ENCODE measurements at places on chromosomes 7 and 10.

DNA sequence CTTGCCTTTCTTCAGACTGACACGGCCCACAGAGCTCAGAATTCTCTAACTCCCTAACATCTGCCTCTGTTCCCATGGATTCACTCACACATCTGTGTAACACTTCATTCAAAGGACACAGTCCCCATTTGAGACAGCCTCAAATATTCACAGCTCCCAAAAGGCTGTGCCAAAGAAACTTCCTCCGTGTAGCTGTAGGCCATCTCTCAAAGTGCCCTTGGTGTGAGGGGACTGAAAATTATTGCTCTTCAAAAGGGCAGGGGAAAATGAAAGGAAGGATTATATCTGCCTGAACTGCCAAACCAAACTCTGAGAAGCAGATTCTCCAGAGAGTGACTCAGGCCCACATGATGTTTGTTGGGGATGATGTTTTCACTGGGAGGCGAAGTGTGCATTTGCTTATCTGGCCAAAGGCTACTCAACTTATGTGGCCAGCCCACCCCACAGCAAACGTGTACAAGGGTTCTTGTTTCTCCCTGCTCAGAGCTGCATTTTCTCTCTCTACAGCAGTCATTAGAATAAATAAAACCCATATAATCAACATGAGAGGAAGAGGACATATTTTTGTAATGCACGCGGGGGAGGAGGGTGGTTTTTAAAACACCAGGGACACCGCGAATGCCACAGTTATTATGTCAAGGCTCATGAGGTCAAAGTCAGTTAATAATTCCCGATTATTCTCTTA is 302.4 kb upstream of the NFE2L3 start:
- no peak for DNase-seq

DNA sequence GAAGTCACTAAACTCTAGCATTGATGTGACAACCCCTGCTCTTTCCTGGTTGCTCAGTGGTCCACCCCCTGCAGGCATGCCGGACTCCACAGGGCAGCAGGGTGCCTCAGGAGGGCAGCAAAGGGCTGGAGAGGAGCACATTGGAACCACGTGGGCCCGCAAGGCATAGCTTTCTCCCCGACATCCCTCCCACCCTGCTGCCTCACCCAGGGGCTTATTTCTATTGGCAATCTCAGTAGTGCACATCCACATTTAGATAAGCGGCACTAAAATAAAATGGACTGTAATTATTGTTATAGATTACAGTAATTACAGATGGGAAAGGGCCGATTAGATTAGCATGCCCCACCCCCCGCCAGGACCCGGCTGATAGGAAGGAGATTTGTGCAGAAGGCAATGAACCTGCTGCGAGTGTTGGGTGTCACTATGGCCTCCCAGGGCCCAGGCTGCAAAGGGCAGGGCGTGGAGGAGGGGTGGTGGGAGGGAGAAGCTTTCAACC is 580.1 kb downstream of the GRID1 start:
- DNase-seq, result no peak

GRCh38 chr10:98446151-98446660 is 529 bp downstream of the HPS1 start:
- peak; percentile 33 for DNase-seq

- no peak for DNase-seq
Measured at GRCh38 chr7:124996778-124997177, 67.2 kb upstream of the POT1 start.

DNA sequence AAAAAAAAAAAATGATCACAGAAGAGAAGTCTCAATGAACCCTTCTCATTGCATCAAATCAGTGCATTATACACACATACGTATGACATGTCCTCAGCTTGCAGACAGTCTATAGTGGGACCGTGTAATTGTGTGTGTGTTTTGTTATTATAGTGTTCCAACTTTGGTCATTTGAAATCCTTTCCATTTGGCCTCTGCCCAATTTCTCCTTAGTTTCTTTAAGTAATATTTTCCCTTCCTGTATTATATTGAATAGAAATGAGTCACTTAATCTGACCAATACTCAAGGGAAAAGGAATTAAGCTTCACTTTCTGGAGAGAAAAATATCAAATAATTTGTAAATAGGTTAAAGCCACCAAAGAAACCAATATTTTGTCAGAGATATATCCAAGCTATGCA is 415.5 kb upstream of the SORCS1 start:
- DNase-seq, result no peak

- no peak for DNase-seq
Measured at GRCh38 chr10:113566888-113567287, 14.0 kb downstream of the HABP2 start.

DNA sequence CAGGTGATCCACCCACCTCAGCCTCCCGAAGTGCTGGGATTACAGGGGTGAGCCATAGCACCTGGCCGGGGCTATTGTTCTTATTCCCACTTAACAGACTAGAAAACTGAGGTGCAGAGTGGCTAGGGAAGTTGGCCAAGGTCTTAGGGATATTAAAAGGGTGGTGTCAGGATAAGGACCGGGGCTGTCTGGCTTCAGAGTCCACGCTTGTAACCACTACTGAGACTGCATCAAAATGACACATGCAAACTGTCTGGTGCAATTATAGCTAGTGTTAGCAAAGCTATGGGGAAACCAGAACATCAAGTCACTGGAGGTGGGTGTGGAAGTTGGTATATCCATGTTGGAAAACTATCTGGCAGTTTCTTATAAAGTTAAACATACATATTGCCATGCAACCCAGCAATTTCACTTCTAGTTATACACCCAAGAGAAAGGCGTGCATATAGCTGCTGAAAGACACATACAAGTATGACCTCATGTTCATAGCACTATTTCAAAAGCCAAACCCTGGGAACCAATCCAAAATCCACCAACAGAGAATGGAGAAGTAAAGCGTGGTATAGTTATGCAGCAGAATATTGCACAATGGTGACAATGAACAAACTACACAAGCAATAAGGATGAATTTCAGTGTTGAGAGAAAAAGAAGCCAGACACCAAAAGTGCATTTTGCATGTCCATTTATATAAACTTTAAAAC is 33.9 kb upstream of the EEPD1 start:
- DNase-seq, result peak; percentile 17

- no peak for DNase-seq
Measured at GRCh38 chr7:84073186-84073875, 121.3 kb downstream of the SEMA3A start.

DNA sequence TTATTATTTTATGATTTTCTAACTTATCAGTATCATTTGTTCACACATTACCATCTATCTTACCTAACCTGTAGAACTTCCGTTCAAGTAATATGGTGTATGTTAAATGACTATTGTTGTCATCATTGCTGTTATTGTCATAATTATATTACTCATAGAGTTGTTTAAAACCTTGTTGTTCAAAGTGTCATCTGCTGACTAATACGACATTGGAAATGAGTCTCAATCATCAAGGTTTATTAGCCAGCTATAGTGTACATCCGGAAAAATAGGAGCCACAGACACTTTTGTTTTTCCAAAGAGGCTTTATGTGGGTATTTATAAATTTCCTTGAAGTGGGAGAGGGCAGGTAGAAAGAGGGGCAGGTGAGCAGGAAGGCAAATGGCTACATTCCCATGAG is 386.9 kb upstream of the LRRTM3 start:
- DNase-seq, result no peak

DNA sequence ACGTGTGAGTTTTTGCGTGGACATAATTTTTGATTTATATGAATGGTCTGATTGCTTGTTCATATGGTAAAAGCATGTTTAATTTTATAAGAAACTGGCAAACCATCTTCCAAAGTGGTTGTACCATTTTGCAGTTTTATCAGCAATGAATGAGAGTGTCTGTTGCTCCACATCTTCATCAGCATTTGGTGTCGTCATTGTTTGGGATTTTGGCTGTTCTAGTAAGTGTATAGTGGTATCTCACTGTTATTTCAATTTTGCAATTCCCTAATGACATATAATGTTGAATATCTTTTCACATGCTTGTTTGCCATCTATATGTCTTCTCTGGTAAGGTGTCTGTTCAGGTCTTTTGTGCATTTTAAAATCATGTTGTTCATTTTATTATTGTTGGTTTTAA is 13.2 kb upstream of the PLCE1 start:
- DNase-seq, result no peak

GRCh38 chr10:26479766-26480492 is 41.8 kb downstream of the APBB1IP start:
- DNase-seq, result peak; percentile 69

DNA sequence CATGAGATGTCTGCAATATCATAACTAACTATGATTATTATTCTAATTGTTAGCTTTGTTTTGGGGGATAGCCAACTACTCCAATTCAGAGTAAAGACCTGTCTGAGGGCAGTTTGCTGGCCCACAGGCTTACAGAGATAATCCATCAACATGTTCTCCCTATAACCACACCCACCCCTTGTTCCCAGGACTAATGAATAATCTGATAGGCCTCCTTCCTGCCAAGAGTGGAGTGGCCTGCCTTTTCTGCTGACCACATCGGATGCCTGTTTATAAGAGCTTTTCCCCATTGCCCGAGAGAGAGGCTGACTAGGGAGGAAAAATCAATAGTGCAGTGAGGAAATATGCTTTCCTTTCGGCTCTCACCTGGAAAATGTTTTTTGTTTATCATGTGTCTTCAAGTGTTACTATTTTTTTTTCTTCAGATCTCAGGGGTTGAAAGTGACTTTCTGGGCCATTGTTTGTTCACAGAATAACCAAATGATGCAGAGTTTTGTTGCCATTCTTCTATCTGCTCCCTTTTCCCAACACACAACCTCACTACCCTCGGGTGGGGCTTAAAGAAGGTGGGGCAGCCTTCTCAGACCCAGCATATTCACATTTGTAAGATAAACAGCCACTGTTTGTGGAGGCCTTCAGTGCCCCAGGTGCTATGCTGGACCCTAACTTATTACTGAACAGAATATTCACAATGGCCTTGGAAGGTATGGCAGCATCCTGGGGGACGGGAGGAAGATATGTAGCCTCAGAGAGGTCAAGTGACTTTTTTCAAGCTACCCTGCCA is 38.4 kb downstream of the PLPP4 start:
- DNase-seq, result no peak

DNA sequence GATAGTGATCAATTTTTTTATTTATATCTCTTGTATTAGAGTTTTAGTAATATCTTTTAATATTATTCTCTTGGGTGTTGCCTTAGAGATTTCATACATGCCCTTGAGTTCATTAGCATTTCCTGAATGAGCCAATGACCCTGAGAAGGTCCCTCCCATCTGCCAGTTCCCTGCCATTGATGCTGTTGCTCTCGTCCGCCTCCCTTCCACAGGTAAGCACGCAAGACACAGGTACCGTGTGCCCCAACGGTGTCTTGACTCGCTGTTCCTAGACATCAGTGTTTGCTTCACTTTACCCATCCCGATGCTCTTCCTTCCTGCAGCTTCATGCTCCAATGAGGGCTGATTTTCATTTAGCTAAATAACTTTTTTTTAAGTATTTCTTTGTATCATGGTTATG is 19.7 kb upstream of the PWWP2B start:
- no peak for DNase-seq

DNA sequence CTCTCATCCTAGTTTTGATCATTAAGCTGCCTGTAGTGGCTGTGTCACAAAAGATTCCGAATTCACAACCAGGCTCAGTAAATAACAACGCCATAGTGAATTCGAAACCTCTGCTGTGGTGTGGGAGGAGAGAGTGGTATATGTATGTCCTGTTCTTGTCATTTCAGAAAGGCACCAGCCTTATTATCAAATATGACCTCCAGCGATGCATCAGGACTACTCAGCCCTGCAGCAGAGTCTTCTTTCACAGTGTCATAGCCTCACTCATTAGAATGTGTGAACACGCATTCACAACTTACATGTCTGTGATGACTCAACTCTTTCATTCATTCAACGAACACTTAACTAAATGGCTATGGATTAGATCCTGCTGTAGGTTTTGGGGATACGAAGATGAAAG is 15.3 kb downstream of the AOC1 start:
- DNase-seq, result no peak

GRCh38 chr7:102203218-102203617 is 83.5 kb upstream of the SH2B2 start:
- no peak for DNase-seq

- DNase-seq, result no peak
Measured at GRCh38 chr7:20270371-20270770, 53.2 kb upstream of the MACC1 start.

DNA sequence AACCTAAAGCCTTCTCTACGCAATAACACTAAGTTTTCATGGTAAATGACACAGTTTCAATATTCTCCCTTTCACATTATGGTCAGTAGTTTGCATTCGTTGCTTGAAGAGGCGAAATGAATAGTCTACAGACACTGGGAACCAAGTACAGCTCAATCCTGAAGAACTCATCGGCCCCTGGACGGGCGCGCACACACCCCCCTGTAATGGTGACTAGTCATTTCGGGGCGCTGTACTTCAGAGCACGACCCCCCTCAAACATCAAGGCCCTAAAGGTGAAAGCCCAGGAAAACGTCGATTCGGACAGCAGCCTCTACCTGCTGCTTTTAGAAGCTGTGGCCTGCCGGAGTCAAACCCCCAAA is 1.0 kb downstream of the NT5C2 start:
- no peak for DNase-seq

- no peak for DNase-seq
Measured at GRCh38 chr7:12056381-12056780, 154.7 kb upstream of the TMEM106B start.

DNA sequence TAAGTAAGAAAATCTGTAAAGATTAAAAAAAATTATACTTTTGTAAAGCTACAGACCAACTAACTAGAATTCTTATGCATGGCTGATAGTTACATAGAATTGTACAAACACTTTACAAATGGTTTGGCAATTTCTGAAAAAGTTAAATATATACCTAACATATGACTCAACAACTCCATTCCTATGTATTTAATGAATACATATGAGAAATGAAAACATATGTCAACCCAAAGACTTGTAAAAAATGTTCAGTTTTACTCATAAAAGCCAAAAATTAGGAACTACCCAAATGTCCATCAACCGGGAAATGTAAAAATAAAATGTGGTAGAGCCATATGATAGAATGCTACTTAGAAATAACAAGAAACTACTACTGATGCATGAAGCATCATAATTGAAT is 152.6 kb upstream of the NRG3 start:
- no peak for DNase-seq

GRCh38 chr7:149245244-149245643 is 5.8 kb downstream of the ZNF212 start:
- DNase-seq, result no peak

- peak; percentile 27 for DNase-seq
Measured at GRCh38 chr7:139231513-139232376, 708 bp downstream of the UBN2 start.

DNA sequence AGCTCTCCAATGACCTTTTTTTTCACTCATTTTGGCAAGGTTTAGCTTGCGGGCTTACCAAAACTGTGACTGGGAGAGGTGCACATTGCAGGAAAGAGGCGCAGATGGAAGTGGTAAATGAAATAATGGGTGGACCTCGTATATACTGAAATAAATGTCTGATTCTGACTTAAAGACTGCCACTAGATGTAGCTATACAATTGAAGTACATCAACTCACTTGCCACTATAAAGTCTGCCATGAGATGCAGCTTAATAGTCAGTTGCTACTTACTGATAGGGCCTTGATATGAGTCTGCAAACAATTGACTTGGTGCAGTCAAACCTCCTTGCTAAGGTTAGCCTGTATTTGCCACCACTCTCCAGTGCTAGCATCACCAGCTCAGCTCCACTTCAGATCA is 525.9 kb upstream of the MBL2 start:
- no peak for DNase-seq

- no peak for DNase-seq
Measured at GRCh38 chr7:104442481-104442880, 114.1 kb downstream of the LHFPL3 start.

All from CD4-positive, alpha-beta T cell treated with Interleukin-10 for 1 hour (primary cell).